Amniotic stem cell (primary cell): ENCODE measurements at places on chromosomes 1 and 21.

- no peak for DNase-seq
These were observed 61.7 kb upstream of the GJA8 start for GRCh38 chr1:147840909-147841308.

GRCh38 chr1:17316704-17317103 is 8.7 kb downstream of the PADI4 start:
- no peak for DNase-seq

DNA sequence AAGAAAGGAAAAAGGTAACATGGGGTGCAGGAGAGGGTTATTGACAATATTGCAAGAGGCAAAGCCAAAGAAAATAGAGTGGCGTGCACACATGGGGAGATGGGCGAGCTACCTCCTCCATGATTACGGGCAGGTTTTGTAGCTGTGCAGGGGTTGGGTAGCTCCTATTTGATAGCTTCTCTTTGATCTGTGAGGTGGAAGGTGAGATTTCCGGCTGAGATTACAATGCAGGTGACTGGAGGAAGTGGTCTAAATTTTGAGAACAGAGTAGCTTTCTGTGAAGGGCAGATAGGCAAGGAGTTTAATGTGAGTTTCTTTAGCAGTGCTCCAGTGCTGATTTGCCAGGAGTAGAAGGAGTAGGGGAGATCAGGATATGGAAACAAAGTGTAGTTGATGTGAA is 263.4 kb downstream of the PLA2G4A start:
- DNase-seq = no peak

GRCh38 chr21:28455253-28455600 is 537.5 kb downstream of the LTN1 start:
- no peak for DNase-seq

GRCh38 chr1:33249422-33249821 is 6.9 kb upstream of the ZNF362 start:
- DNase-seq = no peak

DNA sequence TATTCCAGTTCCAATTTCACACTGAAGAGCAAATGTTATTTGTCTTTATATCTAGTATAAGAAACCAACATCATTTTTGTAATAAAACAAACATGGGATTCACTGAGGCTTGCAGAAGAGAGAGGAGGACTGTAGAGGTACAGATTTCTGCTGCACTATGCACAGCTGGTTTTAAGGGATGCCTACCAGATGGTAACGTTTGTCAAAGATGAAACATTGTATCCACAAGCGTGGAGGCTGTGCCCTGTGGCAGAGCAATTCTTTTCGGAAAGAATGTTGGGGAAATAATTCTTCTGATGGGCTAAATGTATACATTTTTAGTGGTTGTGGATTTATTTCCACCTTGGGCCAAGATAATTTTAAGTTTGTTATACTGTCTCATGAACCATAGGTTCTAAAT is 272.4 kb downstream of the DUSP10 start:
- DNase-seq = no peak

- DNase-seq = no peak
These were observed at the start of gene CCDC18 for GRCh38 chr1:93180723-93181613. Gene CCDC18, plus strand, starts transcription at chr1:93180724. Its CDS starts 2,638 bp downstream, at chr1:93183362.

DNA sequence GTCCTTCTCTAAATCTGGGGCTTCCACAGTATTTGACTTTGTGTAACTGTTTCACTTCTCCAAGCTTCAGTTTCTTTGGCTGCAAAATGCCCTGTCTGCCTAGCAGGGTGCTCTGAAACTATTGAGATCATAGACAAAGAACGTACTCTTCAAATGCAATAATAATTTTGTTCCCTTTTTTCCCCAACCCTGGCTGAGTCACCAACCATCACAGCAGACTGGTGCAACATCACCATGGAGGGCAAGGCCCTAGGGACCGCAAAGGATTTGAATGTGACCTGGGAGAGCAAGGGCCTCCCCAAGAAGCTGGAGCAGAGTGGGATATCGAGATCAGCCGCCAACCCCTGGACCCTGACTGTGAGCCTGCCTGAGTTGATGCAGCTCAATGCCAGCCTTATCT is 115.0 kb downstream of the FCRL5 start:
- DNase-seq = no peak

- no peak for DNase-seq
These were observed 32.3 kb downstream of the CHRM3 start for GRCh38 chr1:239418681-239419080.

GRCh38 chr1:182643699-182644098 is 39.5 kb upstream of the RGS16 start:
- DNase-seq = no peak

DNA sequence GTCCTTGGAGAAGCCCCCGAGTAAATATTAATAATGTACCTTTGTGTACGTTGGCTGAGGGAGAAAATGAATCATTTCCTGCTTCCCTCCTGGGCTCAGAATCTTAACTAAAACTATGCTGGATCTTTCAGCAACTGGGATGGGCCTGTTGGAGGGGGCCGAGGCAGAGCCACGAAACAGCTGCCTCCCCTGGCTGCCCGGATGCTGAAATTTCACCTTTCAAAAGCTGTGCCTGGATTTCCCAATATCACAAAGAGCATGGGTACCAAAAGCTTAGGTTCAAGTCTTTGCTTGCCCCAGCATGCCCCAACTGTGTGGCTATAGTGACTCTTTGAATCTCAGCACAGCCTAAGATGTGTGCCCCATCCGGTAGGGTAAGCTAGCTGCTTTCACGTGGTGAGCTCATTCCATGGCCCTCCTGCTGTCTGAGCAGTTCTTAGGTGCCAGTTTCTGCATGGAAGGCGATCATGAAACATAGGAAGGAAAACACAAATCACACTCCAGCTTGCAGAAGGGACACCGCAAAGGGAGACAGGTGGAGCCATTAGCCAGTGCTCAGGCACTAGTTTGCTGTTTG is 473.5 kb downstream of the PTPRU start:
- peak; percentile 28 for DNase-seq

GRCh38 chr1:77014073-77014788 is 147.0 kb downstream of the ST6GALNAC5 start:
- no peak for DNase-seq

GRCh38 chr1:86370601-86371022 is 25.5 kb downstream of the ODF2L start:
- peak; percentile 31 for DNase-seq

DNA sequence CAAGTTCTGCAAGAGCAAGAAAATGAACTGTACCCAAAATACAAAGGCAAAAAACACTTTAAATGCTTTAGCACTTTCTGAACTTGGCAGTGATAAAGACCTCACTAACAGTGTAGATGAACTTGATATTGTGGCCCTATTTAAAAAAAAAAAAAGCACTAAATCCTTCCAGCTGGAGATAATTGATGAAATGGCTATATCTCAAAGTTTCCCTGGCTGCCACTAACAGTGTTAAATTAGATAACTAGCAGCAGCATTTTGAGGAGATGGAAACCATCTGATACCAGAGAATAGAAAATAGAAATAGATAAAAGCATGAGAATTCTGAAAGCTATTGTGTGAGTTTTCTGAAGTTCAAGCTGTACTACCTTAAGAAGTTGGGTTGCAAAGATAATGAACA is 317.2 kb downstream of the RWDD3 start:
- no peak for DNase-seq

DNA sequence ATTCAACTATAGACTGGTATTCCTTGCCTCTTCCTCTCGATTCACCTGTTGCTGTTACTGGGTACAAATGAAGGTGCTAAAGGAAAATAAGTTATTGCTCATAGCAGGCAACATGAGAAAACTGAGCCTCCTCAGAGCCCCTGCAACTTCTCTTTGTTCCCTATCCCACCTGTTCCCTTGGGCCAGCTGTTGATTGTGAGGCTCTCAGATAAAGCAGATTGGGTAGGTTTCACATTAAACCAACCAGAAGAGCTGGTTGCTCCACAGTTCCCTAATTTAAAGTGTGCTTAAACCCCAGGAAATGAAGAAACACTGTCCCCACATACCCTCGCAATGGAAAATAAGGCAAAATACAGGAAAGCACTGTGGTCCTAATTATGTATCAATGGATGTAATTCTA is 4.8 kb downstream of the DEDD start:
- no peak for DNase-seq

DNA sequence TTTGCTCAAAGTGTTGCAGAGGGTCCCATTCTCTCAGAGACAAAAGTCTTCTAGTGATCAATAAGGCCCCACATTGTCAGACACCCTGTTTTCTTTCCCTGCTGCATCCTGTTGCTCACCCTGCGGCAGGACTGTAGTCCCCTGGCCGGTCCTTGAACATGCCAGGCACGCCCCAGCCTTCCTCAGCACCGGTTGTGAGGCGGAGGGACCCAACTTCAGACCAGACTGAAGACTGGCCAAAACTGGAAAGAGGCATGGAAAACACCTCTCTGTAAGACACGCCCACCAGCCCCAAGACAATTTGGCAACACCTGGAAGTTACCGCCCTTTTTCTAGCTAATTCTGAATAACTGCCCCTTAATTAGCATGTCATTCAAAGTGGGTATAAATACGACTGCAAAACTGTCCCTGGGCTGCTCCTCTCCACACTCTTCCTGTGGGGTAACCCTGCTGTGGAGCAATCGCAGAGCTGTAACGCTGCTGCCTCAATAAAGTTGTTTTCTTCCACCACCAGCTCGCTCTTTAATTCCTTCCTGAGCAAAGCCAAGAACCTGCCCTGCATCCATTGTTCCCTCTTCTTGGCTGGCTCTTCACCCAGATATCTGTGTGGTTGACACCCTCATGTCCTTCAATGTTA is 23.8 kb downstream of the PLA2G2A start:
- DNase-seq = no peak

DNA sequence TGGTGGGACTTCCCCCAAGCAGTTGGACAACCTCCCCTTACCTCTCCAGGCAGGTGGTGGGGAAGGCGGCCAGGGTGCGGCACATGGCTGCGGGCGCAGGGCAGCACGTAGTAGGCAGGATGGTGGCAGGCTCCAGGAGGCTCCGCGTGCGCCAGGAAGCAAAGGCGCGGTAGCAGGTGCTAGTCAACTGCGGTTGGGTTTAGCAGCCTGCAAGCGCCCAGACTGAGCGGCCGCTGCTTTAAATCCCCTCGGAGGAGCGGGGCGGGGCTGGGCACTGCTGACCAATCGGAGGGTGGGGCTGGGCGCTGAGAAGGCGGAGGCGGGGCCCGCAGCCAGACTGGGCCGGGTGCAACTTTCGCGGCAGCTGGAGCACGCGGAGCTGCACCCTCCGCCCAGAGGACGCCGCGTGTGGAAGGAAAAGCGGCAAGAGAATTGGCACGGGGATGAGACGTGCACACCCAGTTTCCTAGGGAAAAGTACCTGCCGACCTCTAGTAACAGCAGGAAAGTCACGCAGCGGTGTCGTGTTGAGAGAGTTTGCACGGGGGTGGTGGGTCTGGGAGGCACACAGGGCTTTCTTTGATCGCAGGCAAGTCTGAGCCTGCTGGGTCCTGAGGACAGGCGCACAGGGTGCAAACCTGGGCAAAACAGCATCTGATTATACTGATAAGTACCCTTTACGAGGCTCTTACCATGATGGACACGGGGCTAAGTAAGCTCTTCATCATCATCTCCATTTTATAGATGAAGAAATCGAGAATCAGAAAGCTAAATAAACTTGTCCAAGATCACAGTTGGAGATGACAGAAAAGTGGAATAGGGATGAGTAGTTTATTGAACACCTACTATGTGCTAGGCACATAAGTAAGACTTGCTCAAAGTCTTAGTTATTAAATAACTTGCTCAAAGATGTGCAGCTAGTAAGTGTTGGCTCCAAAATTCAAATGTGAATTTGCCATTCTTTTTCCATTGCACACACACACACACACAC is at the start of gene RGS16:
TSS of gene RGS16 (minus strand) at position 215 of the 990 bp plus-strand sequence. CDS start at position 85, 130 bp downstream.
- DNase-seq = peak; percentile 60

- no peak for DNase-seq
These were observed 58.4 kb upstream of the IFI44L start for GRCh38 chr1:78561856-78562255.

DNA sequence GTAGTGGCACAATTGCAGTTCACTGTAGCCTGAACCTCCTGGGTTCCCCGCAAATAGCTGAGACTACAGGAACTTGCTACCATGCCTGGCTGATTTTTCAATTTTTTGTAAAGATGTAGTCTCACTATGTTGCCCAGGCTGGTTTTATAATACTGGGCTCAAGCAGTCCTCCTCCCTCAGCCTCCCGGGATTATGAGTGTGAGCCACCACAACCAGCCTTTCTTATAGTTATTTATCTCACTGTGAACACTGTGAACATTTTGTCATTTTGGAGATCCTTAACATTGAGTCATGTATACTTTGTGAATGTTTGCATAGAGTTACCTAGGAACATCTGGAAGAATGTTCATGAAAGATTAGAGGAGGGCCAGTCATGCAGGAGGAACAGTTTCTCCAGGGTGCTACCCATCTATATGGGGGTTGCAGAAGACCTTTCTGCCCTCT is 127.1 kb upstream of the CACYBP start:
- DNase-seq = no peak

- no peak for DNase-seq
These were observed 12.8 kb upstream of the AADACL4 start for GRCh38 chr1:12630946-12631530.

- no peak for DNase-seq
These were observed at the start of gene TMEM200B for GRCh38 chr1:29123887-29124365. Gene TMEM200B, minus strand, starts transcription at chr1:29123903. Its CDS starts 2,075 bp downstream, at chr1:29121828.

DNA sequence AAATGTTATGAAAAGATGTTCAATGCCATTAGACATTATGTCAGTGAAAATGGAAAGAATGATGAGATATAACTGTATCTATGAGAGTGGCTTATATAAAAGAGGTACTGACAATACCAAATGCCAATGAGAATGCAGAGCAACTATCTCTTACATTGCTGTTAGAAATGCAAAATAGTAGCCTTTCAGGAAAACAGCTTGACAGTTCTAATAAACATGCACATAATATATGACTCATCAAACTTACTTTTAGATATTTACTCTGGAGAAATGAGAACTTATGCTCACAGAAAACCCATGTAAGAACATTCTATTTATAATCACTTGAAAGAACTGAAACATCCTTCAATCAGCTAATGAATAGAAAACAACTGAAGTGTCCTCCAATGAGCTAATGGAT is 996.7 kb upstream of the ADGRL4 start:
- DNase-seq = no peak

- DNase-seq = no peak
These were observed at the start of gene LRRC42 for GRCh38 chr1:53946252-53947171. Gene LRRC42, plus strand, starts transcription at chr1:53946350. Its CDS starts 5,650 bp downstream, at chr1:53952000.

- no peak for DNase-seq
These were observed 20.7 kb downstream of the C1QB start for GRCh38 chr1:22673486-22674409.

DNA sequence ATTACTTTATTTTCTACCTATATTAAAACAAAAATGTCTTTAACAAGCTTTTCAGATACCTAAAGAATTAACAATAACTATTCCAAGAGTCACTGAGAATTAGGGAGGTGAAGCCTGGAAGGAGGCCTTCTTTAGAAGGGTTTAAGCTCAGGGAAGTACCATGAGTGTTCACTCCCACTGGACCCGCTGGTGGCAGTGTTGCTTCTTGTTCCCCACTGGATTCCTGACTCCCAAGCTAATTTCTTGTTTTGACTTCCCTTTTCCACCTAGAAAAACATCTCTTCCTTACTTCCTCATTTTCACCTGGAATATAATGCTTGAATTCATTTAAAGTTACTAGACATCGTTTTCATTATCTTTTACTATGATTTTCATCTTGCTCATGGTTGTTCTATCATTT is 264.2 kb downstream of the HMCN1 start:
- DNase-seq = no peak

DNA sequence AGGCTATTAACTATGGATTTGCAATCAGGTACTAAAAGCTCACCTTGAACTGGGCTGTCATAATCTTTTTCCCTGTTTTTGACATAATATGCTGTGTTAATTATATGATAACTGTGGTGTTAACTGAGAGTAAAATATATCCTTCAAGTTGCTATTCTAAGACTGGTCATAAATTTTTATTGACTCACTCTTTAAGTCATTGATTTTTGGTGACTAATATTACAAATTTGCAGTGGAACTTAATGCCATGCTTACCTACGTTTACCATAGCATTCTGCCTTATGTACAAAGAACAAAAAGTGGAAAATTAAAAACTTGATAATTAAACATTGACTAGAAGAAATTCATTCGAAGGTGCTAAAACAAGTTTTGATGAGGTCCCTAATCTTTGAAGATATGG is 872.4 kb downstream of the BRINP3 start:
- DNase-seq = no peak
